ENCODE measurements at places on chromosomes 6 and 20.

DNA sequence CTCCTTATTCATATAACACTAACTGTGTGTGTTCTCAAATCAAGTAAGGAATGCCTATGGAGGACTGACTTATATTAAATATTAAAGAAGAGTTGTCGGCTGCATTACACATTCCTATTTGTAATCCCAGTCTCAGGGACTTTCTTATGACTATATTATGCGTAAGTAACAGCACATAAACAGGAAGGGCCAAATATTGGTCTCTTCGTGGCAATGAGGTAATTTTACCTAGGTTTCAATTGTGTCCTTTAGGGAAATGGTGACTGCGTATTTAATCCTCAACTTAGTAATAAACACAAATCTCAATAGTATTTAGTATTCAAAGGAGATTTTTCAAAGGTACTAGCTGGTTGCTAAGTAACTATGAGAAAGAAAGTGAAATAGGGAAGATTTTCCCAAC lies 22.8 kb upstream of the EPM2A start:
- no peak for DNase-seq

- no peak for DNase-seq
These were observed 64.0 kb upstream of the APCDD1L start for GRCh38 chr20:58579069-58579818.

GRCh38 chr20:53859684-53860083 lies 210.7 kb downstream of the BCAS1 start:
- no peak for DNase-seq

GRCh38 chr6:81808851-81809570 lies 56.5 kb upstream of the TENT5A start:
- no peak for DNase-seq

GRCh38 chr20:41830702-41831101 lies 212.5 kb upstream of the CHD6 start:
- DNase-seq = no peak

GRCh38 chr20:61521687-61522420 lies 269.8 kb downstream of the CDH4 start:
- no peak for DNase-seq

GRCh38 chr6:51856508-51856907 lies 230.9 kb downstream of the PKHD1 start:
- DNase-seq = no peak

GRCh38 chr6:35473850-35474130 lies 5.6 kb downstream of the RPL10A start:
- no peak for DNase-seq

- DNase-seq = no peak
These were observed 21.9 kb downstream of the FAM229B start for GRCh38 chr6:112109262-112109661.

DNA sequence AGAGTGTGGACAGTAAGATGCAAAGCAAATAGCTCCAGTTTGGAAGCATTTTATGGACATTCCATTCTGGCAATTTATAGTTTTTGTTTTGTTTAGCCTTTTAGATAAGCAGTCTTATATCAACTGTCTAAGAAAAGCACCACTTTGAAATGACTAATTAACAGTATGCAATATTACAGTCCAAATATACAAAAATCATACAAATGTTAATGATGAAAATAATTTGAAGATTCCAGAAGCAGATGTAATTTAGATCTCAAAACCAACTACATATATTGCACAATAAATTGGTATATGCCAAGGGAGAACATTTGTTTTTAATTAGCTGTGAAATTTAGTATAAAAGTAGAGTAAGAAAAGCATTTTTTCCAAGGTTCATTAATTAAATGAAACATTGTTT lies 158.8 kb downstream of the KIF6 start:
- DNase-seq = no peak

- DNase-seq = no peak
These were observed 660.4 kb downstream of the CD109 start for GRCh38 chr6:74356391-74356790.

- no peak for DNase-seq
These were observed 184.2 kb upstream of the MAN1A1 start for GRCh38 chr6:119533603-119534279.

GRCh38 chr6:71420693-71421328 lies 132.2 kb downstream of the OGFRL1 start:
- DNase-seq = peak; percentile 94

DNA sequence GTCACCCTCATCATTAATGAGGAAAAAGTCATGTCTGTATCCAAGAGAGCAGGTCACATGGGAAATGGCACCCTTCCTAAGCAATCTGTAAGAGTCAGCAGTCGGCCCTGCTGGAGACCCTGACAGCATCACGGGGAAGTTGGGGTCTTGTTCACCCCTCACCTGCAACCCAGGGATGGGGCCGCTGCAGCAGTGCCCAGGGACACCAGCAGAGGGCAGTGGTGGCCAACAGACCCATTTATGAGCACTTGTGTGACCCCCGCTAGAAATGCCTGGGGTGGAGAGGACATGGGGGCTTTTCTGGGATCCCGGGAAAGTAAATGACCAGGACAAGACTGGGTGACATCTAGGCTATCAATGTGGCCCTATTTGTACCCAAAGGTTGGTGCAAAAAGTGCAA lies 35.9 kb downstream of the ANKRD60 start:
- no peak for DNase-seq

- no peak for DNase-seq
These were observed 59.9 kb downstream of the JAG1 start for GRCh38 chr20:10613911-10614310.

DNA sequence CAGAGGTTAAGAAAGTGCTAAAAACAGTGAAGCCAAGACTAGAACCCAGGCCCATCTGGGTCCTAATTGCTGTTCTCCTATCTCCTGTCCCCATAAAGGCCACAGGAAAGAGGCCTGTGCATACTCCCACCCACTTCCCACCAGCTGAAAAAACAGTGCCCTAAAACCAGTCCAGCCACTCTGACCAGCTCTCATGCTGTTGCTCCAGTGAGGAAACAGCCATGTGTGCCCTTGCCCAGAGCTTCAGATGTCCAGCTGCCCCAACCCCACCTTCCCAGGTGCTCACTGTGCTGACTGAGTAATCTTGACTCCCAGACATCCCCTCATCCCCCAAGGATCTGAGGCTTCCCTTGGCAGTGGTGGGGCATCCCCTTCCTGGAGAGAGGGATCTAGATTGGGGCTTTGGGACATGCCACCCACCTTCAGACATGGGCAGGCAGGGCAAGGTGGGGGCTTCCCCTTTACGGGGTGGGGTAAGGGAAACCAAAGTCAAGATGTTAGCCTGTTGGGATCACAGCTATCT lies 28.7 kb downstream of the KCNK5 start:
- DNase-seq = no peak

GRCh38 chr6:88535306-88535705 lies 369.2 kb upstream of the CNR1 start:
- DNase-seq = no peak

DNA sequence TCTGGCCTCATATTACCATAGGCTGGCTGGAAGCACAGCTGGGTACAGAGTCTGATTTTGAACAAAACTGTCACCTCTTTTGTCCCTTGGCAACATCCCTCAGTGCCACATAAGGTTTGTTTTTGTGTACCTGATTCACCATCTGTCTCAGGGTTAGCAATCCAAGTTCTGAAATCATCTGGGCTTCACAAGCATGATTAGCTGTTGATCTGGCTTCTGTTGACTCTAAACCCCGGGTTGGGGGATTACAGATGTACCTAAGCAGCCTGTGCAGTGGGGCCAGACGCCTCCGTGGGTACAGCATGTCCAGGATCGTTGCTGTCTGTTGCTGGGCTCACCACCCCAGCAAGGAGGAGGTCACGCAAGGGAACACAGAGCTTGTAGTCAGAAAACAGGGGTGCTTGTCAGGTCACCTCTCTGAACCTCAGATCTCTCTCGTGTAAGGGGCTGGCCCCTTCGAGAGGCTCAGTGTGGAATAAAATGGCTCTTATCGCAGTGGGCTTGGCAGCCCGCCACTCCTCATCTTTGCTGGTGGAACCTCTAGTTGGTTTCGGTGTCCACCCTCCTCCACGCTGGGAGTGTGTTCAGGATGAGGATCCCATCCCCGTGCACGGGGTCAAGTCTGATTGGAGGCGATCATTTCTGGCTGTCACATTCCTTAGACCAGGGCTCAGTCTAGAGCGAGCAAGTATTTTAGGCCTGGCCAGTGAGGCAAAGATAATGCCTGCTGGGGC lies 39.2 kb upstream of the ZNF831 start:
- no peak for DNase-seq

DNA sequence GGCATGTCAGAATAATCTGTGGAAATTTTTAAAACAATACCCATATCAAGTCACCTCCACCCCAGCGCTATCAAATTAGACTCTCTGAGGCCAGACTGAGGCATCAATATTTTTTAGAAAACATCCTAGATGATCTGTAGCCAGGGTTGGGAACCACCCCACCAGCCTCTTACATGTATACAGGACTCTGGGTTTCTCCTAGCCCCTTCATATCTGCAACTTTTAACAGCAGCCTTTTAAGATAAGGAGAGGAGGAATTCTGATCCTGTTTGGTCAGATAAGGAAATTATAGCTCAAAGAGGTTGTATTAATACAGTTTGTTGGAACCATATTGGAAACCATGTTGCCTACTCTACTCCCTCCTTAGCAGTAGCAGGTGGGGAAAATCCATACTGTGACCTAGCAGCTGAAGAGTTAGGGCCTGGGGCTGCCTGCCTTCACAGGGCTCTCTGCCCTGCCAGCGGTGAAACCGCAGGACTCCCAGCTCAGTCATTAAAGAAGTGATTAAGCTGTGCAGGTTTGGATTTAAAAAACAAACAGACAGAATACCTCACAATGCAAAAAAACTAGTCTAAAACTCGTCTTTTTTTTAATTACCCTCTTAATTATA lies 30.0 kb downstream of the BRPF3 start:
- DNase-seq = no peak

- DNase-seq = no peak
These were observed at the start of gene APCDD1L for GRCh38 chr20:58515233-58516212. APCDD1L (minus strand) TSS chr20:58515399; CDS start chr20:58514707, 692 bp downstream.

DNA sequence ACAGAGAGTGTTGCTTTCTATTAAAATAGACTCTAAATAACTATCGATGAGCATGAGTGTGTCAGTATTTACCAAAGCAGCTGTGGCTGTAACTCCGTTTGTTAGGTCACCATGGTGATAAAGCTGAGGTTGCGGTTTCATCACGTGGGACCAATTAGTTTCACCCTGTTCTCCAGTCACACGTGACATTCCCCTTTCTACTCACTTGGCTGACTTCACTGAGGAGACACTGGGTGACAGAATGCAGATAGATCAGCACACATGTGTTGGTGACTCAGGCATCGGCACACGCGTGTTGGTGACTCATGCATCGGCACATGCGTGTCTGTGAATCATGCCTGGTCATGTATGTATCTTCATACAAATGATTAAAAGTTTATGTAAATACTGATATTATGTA lies 285.4 kb downstream of the THBS2 start:
- peak; percentile 73 for DNase-seq

DNA sequence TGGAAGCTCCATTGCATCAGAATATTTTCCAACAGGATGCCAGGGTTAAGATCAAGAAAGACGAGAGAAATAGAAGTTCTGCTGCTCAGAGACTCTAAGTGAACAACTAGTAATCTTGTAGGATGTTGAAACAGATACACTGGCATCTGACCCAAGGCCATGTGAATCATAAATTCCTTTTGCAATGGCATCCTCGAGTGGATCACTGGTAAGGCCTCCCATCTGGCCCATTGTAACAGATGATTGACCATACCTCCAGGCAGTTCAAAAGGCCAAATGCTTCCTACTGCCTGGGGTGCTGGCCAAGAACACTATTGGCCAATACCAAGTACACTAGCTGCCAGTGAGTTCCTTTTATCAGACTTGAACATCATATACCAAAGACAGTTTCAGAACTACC lies 9.9 kb upstream of the SLC17A3 start:
- peak; percentile 76 for DNase-seq

- DNase-seq = no peak
These were observed 5.0 kb upstream of the ZNF292 start for GRCh38 chr6:87150406-87150805.

GRCh38 chr6:3724451-3725144 lies 26.9 kb downstream of the PXDC1 start:
- DNase-seq = no peak

GRCh38 chr6:128242765-128243403 lies 277.5 kb downstream of the PTPRK start:
- no peak for DNase-seq

- no peak for DNase-seq
These were observed 909 bp downstream of the DNAAF9 start for GRCh38 chr20:3406481-3407039.

- no peak for DNase-seq
These were observed 49.2 kb downstream of the GOPC start for GRCh38 chr6:117553142-117553541.

GRCh38 chr6:56430629-56431600 lies 183.5 kb upstream of the COL21A1 start:
- no peak for DNase-seq

DNA sequence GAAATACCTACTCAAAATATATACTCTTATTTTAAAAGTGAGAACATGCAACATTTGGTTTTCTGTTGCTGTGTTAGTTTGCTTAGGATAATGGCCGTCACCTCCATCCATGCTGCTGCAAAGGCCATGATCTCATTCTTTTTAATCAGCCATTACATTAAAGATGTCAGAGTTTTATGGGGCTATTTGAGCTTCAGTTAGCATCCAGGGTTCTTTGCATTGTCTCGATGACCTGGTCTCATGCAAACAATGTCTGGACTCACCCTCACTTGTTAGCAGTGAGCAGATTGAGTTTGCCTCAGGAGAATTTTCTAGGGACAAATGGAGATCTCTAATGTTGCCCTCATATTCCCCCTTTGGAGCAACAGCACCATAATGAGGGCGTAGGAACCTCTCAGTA lies 458.7 kb upstream of the AGPAT4 start:
- no peak for DNase-seq

DNA sequence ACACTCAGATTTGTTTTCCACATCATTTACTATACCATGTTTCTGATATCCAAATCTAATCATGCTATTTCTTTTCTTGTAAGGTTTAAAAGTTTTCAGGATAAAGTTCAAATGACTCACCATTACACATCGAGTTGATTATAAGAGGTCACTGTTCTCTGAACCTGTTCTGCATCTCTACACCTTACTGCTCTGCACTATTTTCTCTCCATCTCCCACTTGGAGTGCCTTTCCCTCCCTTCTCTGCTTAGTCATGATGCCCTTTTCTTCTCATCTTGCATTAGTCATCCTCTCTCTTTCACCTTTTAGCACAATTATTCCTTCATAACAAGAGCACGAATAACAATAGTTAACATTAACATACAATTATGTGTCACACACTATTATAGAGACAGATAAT lies 37.5 kb upstream of the FUT9 start:
- DNase-seq = no peak

GRCh38 chr6:111162504-111162903 lies 75.2 kb downstream of the SLC16A10 start:
- DNase-seq = no peak

- no peak for DNase-seq
These were observed 24.1 kb downstream of the STK4 start for GRCh38 chr20:44990425-44990824.

- peak; percentile 32 for DNase-seq
These were observed 52.0 kb downstream of the FRK start for GRCh38 chr6:116008470-116009243.

DNA sequence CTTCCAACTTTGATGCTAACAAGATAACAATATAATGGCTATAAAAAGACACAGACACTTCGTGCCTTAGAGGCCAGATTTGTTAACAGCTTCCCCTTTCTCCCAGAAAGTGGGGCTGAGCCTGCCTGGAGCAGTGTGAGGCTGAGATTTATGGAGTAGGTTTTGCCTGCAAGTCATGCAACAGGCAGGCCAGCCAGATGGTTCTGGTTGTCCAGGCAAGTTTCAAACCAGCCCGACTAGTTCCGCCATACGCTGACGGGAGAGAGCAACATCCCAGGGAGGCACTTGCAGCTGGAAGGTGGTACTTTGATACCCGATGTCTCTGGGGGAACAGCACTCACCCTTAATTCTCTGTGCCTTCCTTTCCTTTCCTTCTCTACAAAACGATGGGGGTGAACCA lies 81.3 kb upstream of the NAA20 start:
- DNase-seq = peak; percentile 65
